Cortex of kidney (tissue), 1 donor: ENCODE measurements at places on chromosomes 3 and 15.

DNA sequence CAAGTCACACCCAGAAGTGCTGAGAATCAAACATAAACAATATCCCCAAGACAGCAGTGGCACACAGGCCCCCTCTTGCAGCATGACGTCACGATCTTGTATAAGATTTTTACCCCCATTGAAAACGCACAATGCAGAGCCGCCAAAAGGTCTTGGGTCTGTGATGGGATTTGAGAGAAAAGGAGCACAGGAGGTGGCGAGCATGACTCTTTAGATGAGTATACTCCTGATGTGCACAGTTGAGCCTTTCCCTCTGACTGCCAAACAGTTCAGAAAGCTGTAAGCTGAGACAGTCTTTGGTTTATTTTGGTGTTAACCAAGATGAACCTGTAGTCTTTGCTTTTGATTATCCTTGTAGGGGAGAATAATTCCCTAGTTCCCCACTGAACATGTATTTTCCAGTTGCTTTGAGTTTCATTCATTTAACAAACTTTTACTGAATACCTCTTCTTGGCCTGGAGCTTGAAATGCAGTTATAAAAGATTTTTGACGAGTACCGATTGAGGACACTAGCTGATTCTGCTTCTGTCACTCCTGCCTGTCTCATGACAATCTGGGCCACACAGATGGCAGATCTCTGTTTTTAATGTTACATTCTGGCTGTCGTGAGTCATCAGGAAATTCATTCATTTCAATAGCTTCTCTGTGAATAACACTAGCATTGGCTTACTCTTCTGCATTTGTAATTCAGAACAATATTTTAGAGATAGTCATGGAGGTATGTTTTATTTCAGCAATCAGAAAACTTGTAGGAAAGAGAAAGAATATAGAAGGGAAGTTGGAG is 28.9 kb downstream of the CFAP91 start:
- no peak for DNase-seq

- DNase-seq, result no peak
Observed at GRCh38 chr15:51816611-51817010, 12.8 kb upstream of the TMOD3 start.

- DNase-seq, result no peak
Observed at GRCh38 chr15:81809543-81809942, 236.3 kb downstream of the MEX3B start.

DNA sequence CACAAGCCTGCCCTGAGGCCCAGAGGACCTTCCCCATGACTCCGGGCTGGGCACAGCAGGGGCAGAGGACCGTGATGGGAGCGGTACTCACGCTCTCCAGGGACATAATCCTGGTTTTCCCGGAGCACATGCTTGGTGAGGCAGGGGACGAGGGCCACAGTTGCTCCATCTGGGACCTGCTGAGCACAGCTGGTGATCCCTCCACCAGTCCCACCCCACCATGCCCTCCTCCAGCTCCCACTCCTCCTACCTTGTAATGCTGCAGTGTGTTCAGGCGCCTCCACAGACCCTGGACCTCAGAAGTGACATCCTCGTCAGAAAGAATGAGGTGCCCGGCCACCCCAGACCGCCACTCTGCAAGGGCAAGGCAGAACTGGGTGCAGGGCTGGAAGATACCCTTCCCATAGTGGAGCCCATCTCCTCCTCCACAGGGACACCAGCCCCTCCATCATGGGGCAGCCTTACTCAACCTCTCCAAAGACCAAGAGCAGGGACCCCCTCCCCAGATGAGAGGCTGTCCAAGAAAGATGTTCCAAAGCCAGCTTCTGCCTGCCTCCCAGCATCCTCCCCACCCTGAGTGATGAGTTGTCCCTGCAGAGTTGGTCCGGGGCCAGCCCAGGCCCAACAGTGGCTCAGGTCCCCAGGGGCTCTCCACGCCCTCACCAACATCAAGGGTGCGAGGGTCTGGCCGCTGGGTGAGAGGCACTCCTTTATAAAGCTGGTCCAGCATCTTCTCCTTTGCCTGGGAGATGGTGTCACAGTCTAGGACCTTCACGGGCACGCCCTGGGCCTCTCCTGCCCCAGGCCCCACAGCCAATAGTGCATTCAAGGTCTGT is 19.5 kb downstream of the PLXNB1 start:
- DNase-seq, result no peak

DNA sequence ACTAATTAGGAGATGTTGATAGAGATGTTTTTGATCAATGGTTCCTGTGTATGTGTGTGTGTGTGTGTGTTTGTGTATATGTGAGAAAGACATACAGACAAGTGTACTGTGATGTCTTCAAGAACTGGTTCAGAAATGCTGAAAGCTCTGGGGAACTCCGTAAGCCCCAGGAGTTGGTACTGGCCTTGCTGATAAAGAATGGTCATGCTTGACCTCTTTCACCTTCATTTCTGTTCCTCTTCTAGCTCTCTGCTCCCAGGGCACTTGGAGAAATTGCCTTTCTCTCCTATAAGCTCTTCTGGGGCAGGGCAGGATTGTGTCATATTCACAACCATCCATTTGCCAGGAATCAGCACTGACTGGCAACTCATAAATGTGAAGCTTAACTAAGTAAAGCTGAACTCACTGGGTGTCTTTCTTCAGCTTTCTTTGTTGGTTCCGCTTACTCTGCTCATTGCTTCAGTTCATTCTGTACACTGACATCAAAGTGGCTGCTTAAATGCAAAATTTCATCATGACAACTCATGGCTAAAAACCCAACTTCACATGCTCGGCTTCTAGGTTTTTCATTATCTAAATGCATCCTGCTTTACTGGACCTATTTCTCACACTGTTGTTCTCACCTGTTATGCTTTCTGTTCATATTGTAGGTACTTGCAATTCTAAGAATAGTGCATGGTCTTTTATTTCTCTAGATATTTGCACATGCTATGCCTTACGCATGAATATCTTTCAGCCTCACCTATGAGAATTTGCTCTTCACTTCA is 162.1 kb upstream of the LYSMD4 start:
- DNase-seq, result no peak

- no peak for DNase-seq
Observed at GRCh38 chr3:23017801-23018200, 185.3 kb upstream of the UBE2E2 start.

DNA sequence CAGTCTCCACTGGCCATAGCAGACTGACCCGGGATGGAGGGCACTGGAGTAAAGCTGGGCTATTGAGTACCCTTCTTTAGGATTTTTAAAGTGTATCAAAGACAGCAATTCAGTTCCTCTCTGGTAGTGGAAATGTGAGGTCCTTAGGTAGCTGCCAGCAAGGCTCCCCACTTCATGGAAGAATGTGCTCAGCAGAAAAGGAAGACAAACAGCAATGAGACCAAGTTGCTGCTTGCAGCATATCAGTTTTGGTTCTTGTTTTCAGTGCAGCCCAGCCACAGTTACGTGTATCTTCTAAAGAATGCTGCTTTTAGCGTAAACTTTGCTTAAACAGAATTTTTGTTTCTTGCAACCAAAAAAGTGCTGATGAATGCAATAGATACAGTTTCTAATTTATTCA is 374.0 kb upstream of the CBLB start:
- no peak for DNase-seq

DNA sequence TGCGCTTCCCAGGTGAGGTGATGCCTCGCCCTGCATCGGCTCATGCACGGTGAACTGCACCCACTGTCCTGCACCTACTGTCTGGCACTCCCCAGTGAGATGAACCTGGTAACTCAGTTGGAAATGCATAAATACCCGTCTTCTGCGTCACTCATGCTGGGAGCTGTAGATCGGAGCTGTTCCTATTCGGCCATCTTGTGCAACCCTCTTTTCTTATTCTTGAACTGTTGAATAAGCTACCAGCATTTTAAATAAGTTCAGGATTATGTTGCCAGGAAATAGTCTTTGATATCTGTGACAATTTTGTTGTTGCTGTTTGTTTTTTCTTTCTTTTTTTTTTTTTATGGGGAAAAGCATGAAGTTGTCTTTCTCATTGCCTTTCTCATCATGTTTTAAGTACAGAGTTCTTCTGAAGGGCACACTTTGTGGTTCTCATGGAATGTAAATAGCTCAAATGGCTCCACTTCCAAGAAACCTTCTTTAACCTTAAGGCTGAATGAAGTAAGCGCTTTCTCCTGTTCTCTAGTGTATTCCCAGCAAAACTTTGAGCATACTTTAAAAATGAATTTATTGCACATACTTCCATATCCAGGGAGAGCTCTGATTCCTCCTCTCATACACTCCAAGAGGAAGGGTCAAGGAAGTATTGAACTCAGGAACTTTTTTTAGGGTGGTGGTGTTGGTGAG is 468.0 kb upstream of the TBL1XR1 start:
- DNase-seq, result no peak

GRCh38 chr3:170869645-170870593 is at the start of gene RPL22L1:
Gene RPL22L1, minus strand, starts transcription at chr3:170870195. Its CDS starts 28 bp downstream, at chr3:170870167.
- no peak for DNase-seq

DNA sequence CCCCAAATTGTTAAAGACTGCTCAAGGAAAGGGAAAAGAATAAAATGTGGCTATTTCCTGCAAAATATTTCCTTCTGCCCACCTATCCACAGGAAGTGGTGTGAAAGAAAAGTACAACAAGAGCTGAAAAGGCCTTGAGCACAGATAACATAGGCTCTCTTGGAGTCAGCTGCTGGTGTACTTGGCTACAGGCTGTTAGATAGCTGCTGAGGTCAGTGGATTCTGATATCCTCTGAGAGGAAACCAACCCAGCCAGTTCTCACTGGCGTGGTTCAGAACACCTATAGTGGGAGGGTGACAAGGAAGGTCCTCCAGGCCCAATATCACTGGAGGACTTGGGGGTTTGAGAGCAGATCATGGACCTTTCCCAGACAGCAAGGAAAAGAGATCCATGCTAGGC is 124.4 kb upstream of the GAP43 start:
- no peak for DNase-seq

- no peak for DNase-seq
Observed at GRCh38 chr3:187935623-187936156, 190.4 kb upstream of the BCL6 start.
